Smooth muscle cell of the umbilical artery (primary cell): ENCODE measurements at places on chromosomes 3 and 15. TPM values are rescaled to one million over a fixed set of nuclear protein-coding genes. Genes with fewer than 3 reads are reported as not detected.

SPINK8 gene
- total RNA-seq = not detected in 2 replicates

LRRC31 gene
- total RNA-seq = not detected in 2 replicates

SLC51A gene
- not detected in 2 replicates for total RNA-seq

GOLGA6L9 gene
- total RNA-seq = 3.3 and 3.6 TPM in 2 replicates

TGM5 gene
- not detected in 2 replicates for total RNA-seq

UTS2B gene
- 0.30 and 0.60 TPM in 2 replicates for total RNA-seq

LIPH gene
- total RNA-seq = not detected in 2 replicates

MAGEF1 gene
- total RNA-seq = 19.0 and 22.6 TPM in 2 replicates

ANKRD34C gene
- 0.05 TPM in 1 of 2 replicates, not detected in the other for total RNA-seq

ROBO2 gene
- total RNA-seq = 2.4 and 2.8 TPM in 2 replicates

CEMIP gene
- 3.9 and 4.8 TPM in 2 replicates for total RNA-seq

LSAMP gene
- 5.7 and 40.1 TPM in 2 replicates for total RNA-seq

LMCD1 gene
- total RNA-seq = 106 and 175 TPM in 2 replicates

SCN5A gene
- 0.30 and 1.4 TPM in 2 replicates for total RNA-seq

ANKRD63 gene
- not detected in 2 replicates for total RNA-seq

PDIA3 gene
- total RNA-seq = 529 and 690 TPM in 2 replicates

LRRC3B gene
- total RNA-seq = not detected in 2 replicates

CACNA1D gene
- total RNA-seq = not detected in 2 replicates

TMCO5A gene
- total RNA-seq = not detected in 2 replicates
